ENCODE measurements at places on chromosomes 6 and 20.

DNA sequence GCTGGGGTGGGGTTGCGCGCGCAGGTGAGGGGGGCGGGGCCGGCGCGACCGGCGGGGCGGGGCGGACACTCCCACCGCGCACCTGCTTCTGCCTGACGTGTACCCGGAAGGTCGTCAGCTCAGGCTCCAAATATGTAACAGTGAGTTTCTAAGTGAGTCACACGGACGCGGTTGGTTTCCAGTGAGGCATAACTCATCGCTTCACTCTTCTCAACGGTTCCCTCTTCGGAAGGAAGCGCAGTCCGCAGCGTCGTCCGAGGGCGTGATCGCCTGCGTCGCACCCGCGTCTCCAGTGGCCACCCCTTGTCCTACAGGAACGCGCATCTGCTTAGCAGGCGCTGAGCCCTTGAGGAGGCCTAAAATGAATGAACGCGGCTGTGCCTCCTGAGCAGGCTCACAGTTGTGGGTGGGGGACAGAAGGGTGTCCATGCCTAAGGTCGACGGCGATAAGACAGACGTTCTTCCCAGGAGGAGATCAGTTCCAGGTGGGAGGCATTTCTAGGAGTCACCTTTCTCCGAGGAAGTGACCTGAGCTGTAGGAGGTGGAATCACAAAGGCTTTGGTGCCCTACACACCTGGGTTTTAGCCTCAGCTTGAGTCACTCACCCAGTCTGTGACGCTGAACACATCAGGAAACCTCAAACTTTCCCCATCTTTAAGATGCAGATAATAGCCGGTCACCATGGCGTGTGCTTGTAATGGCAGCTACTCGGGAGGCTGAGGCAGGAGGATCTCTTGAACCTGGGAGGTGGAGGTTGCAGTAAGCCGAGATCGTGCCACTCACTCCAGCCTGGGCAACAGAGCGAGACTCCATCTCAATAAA, 50.9 kb upstream of the EZR start:
- DNase-seq = no peak

GRCh38 chr20:20173254-20173653, 120.9 kb downstream of the CFAP61 start:
- DNase-seq = no peak

DNA sequence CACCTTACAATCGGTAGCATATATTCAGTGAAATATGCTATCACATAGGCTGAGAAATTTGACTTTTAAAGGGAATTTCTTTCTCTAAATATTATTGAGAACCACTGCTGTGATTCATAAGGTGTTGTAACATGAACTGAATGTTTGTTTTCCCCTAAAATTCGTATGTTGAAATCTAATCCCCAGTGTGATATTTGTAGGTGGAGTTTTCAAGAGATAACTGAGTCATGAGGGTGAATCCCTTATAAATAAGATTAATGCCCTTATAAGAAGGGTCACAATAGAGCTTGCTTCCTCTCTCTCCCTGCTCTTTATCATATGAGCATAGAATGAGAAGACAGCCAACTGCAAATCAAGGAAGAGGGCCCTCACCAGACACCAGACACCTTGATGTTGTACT, 64.8 kb downstream of the LMBRD1 start:
- DNase-seq = no peak

DNA sequence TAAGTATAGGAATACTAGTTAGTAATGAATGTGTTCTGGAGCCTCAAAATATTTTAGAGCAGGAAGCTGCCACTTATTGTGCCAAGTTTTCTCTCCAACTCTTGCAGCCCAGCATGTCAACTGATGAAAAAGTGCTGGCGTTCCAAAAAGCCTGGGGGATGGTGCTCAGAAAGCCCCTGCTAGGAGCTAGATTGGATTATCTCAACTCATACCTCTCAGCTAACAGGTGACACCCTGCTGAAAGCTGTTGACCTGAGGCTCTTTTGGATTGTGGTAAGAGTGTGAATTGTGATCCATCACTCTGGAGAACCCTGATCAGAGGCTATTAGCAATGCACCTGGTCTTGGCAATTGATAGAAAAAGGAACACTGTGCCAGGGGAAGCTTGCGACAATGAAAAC, 580.4 kb downstream of the EYS start:
- no peak for DNase-seq

- no peak for DNase-seq
These were observed 25.4 kb upstream of the CCN2 start for GRCh38 chr6:131976545-131977061.

DNA sequence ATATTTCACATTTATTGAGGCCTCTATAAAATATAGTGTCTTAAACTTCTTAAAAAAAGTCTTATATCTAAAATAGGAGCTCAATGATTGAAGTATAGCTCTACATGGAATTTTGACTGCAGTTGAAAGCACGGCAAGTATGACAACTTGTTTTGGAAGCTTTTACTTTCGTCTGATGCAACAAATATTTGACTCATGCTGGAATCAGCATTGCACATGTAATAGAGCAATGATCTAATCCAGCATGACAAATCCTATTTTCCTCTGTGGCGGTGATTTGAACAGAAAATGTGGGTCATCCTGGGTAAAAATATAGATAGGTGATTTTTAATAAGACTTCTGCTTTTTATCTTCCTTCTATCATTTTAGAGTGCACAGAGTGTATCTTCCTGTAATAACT, 111.6 kb downstream of the TINAG start:
- no peak for DNase-seq

DNA sequence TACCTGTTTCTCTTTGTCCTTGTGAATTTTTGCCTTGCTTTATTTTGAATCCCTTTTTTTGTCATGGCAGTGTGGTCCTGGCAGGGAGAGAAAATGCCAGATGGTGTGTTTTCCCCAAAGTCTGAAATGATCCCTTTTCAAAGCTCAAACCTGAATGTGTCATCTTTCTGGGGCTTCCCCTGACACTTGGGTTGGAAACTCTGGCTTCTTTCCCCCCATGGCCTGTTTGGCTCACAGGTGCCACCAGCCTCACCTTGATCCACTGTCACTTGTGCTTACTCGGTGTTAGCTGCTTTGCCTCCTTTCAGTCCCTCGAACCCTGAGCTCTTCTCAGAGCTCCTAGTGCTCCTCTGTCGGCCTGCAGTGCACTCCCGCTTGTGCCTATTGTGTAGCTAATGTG, 22.3 kb downstream of the MYBL2 start:
- DNase-seq = no peak

- DNase-seq = no peak
These were observed 130.6 kb upstream of the THBS2 start for GRCh38 chr6:169384291-169384690.

DNA sequence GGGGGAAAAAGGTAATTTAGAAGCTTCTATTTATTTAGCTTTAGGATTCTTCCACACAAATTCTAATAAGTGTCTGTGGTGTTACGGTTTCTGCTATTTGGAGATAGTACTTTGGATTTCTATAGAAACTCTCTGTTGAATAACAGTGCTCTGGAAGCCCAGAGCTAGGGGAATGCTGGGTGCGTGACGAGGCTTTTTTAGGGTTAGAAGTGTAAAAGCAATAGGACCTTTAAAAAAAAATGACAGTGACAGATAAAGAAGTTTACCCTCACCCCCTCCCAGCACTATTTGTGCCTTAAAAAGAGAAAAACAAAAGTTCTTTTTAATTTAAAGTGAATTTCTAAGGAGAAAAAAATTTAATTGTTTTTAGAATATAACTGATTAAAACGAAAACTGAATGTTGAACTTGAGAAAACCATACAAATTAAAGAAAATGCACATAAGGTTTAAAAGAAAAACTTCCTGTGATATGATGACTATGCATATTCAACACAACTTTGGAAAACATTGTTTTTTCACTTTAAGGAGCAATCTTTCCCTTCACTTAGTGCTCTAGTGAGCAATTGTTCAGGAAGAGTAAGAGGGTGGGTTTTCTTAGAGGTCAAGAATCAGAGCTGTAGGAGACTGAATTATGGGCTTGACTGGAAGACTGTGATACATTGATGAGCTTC, 89.6 kb upstream of the RIPOR2 start:
- no peak for DNase-seq

DNA sequence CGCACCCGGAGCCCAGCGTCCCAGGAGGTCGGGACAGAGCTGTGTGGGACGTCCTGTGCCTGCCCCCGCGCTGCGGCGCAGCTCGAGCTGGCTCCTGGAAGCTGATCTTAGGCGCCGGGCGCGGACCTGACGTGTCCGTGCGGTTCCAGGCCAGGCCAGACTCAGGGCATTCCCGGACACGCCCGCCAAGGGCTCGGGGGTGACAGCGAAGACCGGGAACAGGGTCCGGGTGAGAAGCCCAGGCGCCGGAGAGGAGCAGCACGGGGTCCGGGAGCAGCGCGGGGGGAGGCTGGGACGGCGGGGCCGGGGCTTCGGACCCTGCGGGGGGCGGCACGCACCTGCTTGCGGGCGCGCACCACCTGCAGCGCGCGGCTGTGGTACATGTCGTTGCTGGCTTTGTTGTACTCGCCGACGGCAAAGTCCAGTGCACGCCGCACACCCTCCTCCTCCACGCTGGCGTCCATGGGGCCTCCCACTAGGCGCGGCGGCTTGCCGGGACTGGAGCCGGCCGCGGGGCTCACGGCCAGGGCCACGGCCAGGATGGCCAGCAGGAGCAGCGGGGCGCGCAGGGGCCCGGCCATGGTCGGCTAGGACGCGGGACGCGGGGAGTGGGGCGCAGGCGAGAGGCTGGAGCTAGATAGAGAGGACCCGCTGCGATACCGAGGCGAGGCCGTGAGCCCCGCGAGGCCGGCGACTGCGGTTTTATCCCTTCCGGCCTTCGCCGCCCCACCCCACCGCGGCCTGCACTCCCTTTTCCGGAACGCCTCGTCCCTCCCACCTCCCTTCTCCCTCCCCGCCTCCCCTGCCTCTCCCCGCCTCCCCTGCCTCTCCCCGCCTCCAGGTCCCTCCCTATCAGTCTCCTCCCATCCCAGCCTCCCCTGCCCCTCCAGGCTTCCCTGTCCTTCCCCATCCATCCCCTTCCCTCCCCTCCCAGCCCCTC, at the start of gene CST3:
Gene CST3 (minus strand): TSS at position 674 of the 940 bp plus-strand sequence. CDS start 93 bp downstream, at position 581.
- peak; percentile 18 for DNase-seq

DNA sequence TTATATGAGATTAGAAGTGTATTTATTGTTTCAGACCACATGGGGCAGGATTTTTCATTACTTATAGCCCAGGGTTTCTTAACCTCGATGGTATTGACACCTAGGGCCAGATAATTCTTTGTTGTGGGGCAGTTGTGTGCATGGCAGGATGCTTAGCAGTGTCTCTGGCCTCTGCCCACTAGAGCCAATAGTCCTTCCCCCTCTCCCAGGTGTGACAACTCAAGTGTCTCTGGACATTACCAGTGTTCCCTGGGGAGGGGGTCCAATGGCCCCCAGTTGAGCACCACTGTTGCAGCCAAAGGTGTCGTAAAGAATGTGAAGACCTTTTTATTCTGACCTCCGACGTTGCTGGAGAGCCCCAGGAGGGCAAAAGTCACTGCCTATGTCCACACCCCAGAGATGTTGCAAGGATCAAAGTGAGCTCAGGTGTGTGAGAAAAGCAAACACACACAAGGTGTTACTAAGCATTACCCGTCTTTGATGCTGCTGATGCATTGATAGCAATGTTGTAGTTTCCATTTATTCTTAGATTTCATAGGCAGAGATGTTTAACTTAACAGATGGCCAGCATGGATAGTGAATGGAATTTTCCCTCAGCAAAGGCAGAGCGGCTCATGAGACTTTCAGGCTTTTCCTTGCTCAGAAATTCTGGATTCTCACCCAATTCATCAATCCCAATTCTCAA, 22.2 kb downstream of the BANF2 start:
- DNase-seq = no peak

- DNase-seq = no peak
These were observed 211.0 kb downstream of the LRFN2 start for GRCh38 chr6:40376113-40376650.

DNA sequence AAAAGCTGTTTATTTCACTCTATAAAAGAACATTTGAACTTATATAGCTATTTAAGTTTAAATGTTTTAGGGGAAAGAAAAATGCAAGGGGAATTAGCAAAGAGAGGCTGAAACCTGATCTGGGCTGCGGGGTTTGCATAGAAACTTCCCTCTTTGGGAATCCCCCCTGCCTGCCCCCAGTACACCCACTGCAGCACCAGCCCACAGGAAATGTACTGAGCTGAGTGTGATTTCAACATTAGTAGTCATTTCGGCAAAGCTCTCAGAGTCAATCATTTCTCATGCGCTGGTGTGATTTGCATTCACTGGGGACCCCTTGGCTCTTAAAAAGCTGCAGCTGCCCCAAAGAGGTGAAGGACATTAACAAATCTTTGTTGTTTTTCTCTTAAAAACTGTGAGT, 859.4 kb downstream of the MAFB start:
- no peak for DNase-seq

- DNase-seq = no peak
These were observed 955.6 kb downstream of the TBC1D32 start for GRCh38 chr6:120378582-120379220.

DNA sequence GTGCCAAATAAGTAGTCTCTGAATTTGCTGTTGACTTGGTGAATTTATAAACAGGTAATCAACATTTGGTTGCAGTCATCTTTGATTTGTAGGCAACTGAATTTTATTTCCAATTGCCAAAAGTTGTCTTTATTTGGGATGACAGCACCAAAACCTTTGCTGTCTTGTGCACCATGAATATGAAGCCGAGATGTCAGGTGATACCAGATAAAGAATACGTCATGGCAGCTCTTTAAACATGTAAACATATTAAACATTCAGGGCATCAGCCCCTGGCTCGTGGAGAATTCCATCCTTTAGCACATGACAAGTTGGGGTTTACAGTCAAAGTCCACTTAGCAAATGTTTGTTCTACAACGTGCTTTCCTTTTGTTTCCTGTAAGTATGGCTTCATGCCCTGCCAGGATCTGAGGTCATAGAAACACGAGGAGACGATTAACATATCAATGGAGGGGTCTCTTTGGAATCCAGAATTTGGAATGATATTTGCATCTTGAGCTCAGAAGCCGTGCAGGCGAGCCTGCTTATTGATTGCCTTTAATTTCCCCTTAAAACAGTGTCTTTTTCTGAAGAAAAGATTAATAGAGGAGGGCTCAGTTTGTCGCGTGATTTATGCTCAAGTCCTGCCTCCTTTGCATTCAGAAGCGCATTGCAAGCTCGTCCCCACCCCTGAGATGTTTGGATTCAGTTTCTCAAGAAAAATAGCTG, 170.2 kb upstream of the ZNF217 start:
- DNase-seq = no peak

GRCh38 chr6:120108061-120108795, 758.7 kb upstream of the MAN1A1 start:
- DNase-seq = no peak

DNA sequence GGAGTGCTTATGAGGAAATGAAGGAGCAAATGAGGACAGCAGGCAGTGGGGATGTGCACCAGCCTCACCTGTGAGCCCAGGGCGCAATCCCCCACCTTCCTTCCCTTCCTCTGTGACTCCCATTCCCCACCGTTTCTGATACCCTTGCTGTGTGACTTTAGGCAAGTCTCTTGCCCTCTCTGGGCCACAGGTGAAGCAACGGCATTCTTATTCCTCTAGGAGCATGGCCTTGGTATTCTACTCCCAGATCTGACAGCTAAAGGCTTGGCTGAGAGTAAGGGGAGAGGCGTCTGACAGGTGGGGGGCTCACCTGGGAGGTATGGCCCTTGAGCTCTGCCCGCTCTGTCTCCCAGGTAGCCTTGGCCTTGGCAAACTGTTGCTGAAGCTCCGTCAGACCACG, 30.9 kb upstream of the DSN1 start:
- DNase-seq = no peak

- no peak for DNase-seq
These were observed 79.7 kb upstream of the FOXP4 start for GRCh38 chr6:41466437-41466990.

GRCh38 chr6:129774697-129775447, 64.9 kb upstream of the ARHGAP18 start:
- peak; percentile 59 for DNase-seq

All from activated T-cell treated with anti-CD3 and anti-CD28 coated beads, Interleukin-2, amount 50 U/mL, for 48 hours (primary cell).